ENCODE measurements at places on chromosomes 5 and 9.

DNA sequence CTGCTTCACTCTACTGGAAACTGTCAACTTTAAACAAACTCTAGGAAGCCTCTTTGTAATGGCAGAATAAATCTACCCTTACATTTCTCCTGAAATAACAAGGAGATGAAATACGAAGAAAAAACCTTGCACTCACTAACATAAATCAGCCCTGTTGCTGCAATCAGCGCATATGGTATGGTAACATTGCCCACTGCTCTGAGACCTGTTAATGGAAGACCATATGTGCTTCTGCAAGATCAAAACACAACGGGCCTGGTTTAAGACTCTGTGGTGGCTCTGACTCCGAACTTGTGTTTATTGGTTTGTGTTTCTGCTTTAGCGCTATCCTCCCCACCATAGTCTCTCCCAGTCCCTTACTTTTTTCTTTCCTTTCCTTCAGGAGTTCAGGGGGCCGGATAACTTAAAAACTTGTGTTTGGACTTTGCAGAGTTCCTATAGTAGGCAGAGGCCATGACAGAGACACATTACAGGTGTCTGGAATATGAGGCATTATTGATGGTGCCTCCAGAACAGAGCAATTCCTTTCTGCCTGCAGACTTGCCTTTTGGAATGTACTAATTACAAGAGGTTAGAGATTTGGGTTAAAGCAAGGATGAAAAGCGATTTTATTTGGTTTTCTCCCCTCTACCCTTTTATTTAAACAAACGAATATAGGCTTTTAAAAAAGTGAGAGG is 110.8 kb downstream of the PSAT1 start:
- no peak for DNase-seq

DNA sequence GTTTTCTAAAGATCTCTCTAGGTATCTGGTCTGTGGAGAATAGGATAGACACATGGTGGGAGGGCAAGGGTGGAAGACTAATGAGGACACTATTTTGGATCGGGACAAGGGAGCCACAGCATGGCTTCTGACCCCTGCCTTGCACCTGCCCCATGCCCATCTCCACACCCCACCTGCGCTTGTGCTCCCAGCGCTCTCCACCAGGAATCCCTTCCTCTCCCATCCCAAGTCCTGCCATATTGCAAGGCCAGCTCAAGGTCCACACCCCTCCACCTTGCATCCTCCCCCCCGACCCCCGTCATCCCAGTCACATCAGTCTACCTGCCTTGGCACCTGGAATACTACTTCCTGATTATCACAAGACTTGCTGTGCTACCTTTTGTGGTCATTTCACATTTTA is 44.2 kb upstream of the RETREG1 start:
- no peak for DNase-seq

DNA sequence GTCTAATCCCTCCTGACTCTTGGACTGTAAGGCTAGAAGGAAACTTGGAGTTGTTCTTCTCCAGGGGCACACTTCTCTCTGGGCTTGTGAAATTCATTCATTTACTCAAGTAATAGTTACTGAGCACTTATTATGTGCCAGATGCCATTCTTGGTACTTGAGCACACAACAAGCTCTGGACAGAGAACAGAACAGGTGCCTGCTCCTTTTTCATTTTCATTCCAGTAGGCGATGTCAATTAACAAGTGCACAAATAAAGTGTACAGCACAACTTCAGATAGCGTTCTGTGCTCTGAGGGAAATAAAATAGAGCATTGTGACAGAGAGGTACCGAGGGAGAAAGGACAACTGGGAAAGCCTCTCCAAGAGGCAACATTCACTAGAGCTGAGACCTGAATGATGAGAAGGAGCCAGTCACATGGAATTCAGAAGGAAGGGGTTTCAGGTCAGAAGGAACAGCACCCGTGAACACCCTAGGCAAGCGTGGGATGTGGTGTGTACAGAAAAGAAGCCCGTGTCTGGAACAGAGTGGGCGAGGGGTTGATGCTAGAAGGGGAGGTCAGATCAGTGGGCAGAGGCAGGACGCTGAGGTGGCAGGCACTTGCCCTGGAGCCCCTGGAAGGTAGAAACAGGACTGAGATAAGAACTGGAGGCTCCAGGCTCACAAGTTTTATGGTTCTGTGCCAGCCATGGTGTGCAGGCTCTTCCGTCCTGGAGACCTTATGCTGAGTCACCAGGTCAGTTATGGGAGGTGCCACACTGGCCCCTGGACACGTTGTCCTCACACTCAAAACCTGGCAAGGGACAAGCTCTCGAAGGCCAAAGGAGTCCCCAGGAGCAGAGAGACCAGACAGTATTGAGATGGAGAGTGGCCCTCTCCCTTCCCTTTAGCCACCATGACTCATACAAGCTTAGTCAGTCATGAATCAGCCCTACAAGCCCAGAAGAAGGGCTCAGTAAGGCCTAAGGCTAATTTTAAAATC is 7.2 kb upstream of the ABLIM3 start:
- no peak for DNase-seq

DNA sequence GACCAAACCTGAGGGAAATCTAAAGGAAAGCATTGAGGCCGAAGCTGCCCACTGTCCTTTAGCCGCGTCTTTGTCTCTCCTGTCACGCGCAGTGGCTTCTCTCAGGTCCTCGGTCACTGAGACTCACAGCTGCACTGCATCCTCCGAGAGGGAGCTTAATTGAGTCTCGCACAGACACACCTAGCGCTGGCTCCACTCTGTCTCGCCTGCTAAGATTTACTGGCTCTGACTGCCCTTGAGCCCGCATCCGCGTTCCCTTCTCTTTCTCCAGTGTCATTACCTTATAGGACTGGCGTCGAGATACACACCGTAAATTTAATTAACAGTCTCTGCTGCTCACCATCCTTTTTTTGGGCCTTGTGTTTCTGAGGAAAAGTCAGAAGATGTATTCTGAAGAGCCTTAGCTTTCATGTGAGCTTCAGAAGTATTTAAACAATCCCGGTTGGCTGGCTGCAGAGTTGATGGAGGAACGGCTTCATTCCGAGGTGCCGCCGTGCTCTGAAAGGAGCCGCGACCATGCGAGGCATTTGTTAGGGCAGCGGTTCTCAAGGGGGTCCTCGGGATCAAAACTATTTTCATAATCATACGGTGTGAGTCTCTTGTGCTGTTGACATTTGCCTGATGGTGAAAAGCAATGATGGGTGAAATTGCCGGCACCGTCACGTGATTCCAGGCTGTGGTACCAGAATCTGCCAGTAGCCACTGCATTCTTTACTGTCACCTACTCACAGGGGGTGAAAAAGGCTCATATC is 58.3 kb downstream of the GPR107 start:
- DNase-seq, result no peak

GRCh38 chr5:33685873-33686755 is 205.7 kb downstream of the ADAMTS12 start:
- DNase-seq, result no peak

All from activated naive CD4-positive, alpha-beta T cell (primary cell).